ENCODE measurements at places on chromosomes 5 and 9.
A peak's percentile ranks its signal among the peaks of the same experiment; 100 is the strongest.

DNA sequence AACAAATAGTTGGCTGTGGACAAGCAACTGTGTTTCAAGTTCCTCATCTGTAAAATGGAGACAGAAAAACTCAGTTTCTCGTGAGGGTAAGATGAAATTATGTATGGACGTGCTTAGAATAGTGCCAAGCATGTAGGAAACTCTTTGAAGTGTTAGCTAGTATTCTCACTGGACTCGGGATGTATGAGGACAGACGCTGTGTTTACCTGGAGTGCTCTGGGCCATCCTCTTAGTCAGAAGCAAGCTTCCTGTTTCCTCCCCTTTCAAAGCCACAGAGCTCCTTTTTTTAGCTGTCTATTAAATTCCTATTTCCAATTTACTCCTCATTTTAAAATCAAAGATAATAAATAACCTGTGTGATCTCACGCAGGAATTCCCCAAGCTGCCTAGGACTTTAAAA is 23.8 kb upstream of the IQGAP2 start:
- no peak for DNase-seq

- no peak for DNase-seq
These were observed 391.2 kb upstream of the SGCD start for GRCh38 chr5:155935723-155936122.

GRCh38 chr5:176406436-176407052 is 9.8 kb downstream of the CLTB start:
- DNase-seq: no peak

- DNase-seq: no peak
These were observed 3.5 kb downstream of the ELAVL2 start for GRCh38 chr9:23822261-23823169.

DNA sequence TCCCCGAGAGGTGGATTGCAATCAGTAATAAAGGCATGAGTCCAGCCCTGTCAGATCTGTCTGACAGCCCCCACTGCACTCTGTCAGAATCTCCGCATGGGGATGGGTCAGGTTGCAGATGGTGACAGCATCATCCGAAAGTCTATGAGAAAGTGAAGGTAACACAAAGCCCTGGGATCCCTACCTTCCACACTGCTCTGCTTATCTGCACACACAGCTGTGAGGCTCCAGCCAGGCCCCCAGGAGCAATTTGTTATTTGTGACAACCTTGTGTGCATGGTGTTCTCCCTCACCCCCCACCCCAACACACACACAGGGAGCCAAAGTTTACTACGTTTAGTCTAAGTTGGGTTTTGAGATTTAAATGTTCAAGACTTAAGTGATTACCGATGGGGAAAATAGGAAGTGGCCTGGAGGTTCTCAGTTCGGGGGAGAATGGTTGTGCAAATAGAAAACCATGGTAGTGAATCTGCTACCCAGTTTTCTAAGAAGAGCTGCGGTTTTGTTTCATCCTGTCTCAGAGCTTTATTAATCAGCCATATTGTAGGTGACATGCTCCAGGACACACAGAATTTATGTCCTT is 92.7 kb downstream of the SV2C start:
- no peak for DNase-seq

DNA sequence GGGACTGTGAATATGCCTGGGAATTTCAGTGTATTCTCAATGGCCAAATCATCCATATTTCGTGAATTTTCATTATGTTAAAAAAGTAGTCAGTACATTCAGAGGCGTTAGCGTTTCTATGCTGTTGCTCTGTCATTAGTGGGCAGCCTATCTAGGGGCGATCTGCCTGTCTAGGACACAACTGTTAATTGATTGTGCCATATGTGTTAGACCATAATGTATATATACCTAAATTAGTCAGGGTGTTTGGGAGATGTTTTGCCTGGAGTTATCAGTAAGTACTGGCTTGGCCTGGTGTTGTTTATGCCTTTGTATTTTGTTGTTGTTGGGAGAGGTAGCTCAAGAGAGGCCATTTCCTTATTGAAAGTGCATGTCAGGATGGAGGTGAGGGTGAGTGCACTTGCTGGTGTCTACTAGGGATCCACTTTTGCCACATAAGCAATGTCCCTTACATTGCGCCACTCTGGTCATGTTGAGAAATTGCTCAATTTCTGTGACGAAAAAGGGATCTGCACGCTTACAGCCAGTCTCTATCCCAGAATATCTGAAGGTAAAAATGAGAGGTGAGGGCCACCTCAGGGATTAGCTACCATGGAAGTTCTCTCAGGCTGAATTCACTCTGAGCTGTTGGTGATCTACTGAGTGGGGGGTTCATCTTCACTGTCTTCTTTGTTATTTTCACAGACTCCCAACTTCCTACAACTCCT is 123.3 kb downstream of the ST8SIA4 start:
- DNase-seq: no peak

- DNase-seq: no peak
These were observed 190.5 kb downstream of the AOPEP start for GRCh38 chr9:94916956-94917355.

- no peak for DNase-seq
These were observed 46.4 kb upstream of the SLCO6A1 start for GRCh38 chr5:102545175-102545574.

- no peak for DNase-seq
These were observed 13.2 kb downstream of the GADD45G start for GRCh38 chr9:89617978-89618377.

DNA sequence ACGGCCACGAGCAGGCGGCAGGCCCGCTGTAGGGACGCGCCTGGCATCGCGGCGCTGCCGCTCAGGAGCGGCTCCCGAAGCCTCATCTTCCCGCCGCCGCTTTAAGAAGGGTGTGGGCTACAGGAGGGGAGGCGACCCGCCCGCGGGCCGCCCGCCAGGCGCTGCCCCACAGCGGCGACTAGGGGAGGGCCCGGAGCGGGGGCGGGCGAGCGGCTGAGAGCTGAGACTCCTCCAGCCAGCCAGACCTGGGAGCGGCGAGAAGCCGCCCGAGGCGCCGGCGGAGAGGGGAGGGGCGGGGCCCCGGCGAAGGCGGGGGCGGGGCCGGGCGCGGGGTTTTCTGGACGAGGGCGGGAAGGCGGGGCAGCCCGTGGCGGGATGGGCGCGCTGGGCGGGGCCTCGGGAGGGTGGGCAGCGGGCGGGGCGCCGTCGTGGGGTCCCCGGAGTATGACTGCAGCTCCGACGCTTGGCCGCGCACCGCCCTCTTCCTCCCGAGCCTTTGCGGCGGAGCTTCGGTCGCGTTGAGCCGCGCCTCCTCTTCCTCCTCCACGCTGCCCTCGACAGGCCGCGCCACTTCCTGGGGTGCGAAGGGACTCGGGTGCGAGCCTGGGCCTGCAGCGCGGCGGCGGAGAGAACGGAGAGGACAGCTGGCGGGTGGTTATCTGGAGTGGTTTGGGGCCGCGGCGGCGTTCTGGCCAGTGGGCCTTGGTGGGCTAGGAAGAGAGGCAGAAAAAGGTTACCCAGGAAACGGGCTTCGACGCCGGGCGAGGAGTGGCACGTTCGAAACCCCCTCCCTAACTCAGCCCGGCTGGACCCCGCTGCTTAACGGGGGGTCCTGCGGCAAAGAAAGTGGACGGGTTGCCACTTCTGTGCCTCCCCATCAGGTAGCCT is at the start of gene B4GALT1:
Gene B4GALT1 (minus strand): TSS at position 253 of the 888 bp plus-strand sequence. CDS start 167 bp downstream, at position 86.
- DNase-seq: peak; percentile 97

GRCh38 chr9:2377117-2377516 is 244.5 kb upstream of the VLDLR start:
- DNase-seq: no peak

DNA sequence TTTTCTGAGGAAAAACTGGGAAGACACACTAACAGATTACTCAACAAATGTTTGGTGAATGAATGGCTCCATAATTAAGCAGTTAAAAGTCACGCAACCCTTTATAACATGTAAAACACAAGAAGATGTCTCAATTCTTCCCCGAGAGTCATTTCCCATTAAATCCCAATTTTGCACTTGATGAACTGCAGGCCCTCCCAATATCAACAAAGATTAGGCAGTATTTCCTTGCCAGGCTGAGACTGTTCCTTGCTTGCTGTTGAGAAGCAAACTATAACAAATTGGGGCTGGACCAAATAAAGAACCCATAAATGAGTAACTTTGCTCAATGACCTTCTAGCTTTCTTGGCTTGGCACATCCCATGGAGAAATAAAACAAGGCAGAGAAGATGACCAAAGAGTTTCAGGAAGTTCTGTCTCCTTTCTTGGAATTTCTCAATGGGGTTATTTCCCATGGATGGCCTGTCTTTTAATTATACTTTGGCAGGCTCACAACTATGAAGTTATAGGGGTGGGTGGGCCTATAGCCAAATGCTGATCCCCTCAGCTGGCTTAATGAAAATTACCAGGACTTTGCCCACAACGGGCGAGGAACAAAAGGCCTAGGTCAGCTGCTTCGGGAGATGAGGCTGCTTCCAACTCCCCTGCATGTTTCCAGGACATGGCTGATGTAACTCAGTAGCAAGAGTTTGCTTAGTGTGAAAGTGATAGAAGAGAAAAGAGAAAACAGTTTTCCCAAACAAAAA is 243.1 kb upstream of the RFX3 start:
- no peak for DNase-seq

DNA sequence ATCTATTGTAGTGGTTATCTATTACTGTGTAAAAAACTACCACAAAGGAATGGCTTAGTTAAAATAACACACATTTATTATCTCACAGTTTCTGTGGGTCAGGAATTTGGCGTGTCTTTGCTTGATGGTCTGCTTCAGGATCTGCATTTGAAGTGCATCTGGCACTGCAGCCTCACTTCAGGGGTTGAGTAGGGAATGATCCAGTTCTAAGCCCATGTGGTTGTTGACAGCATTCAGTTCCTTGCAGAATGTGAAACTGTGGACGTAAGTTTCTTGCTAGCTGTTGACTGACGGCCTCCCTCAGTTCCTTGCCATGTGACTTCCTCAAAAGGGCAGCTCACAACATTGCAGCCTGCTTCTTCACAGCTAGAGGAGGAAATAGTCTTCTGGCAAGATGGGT is 2.1 kb upstream of the OGN start:
- DNase-seq: no peak

GRCh38 chr5:73957397-73958001 is 331.5 kb downstream of the ARHGEF28 start:
- no peak for DNase-seq

- DNase-seq: no peak
These were observed 116.1 kb downstream of the PDZD2 start for GRCh38 chr5:31754741-31755675.

GRCh38 chr9:112034216-112034611 is 137.6 kb downstream of the UGCG start:
- no peak for DNase-seq

DNA sequence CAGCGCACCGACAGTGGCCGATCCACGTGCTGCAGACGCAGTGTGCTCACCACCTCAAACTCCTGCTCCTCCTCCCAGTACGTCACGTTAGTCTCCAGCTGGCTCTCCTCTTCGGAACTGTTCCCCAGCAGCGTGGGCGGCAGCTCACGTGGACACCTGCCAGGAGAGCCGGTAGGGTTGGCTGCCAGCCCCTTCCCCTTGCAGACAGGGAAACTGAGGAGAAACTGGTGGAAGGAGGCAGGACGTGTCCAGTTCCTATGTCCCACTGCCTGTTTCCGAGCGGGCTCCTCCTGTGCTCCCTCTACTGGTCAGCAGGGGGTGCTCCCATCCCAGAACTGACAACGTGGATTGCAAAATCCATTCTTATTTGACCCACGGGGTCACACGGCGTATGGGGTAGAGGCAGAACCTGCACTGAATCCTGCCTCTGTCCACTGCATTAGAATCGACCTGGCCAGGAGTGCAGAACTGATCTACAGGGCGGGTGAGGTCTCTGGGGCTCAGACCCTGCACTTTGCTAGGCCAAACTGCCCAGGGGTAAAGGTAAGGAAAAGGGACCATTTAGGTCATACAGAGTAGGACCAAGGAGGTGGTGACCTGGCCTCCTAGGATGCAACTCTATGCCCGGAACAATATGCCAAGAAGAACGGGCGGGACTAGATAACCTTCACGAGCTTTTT is 25.7 kb downstream of the PDGFRB start:
- DNase-seq: peak; percentile 25

DNA sequence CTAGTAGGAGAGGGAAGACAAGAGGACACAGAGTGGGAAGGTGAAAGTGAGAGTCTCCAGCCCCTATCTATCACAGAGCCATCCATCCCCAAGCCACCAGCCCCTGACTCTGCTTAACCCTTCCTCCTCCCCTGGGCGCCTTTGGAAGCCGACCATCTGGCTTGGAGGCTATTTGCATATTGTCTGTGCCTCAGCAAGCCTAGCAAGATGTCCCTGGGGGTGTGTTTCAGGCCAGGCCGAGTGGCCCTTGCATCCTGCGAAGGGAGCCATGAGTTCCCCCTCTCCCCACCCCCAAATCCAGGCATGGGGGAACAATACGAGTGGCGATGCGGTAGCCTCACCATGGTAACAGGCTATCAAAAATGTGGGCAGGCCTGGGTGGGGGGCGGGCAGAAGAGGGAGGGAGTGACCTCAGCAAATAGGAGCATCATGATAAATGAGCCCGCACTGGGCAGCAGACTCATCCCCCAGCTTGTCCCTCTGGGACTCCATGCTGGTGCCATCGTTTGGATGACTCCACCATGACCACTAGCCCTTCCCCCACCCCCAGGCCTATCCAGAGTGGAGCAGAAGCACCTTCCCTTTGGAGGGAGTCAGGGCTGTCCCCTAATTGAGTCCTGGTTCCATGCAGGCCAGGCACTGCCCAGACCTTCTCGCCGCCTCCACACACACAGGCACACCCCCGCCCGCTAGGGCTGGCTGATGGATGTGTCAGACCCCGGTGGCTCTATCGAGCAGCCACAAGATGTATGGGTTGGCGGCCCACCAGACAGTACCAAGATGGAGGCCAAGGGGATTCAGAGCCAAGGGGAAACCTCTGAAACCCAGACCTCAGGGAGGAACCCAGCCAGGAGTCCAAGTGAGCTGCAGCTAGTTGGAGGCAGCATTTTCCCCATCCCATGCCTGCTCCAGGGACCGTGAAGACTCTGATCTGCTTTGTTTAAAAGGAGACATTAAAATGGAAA is 14.6 kb downstream of the URM1 start:
- no peak for DNase-seq

DNA sequence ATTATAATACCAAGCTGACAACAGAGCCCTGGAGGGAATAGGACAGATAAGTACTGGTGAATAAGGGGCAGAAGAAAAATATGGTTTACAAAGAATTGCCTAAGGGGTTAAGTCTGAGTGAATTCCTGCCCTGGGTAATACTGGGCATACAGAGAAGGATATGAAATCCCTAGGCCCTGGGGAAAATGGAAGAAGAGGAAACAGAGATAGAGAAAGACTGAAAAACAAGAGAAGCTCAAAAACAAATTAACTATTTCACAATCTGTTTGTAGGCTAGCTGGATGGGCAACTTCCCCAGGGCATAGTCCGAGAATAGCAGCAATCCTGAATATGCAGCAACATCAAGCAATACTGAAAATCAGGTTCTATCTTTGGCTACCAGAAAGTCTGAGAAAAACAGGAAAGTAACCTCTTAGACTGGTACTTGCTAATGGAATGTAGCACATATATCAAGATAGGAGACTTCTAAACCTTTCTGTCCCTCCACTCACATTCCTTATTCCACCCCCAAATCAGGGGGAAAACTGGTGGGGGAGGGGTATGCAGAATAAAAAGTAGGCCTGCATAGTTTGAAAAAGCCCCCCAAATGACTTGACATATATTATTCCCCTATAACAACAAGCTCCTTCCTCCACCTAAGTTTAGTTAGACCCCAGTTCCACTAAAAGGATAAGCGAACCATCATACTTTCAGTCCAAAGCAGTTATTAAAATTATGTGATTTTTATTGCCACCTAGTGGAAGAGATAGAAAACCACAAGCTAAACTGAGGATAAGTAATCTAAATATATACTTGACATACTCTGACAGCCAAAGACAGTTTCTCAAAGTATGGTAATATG is 20.6 kb downstream of the SLC38A9 start:
- DNase-seq: no peak

GRCh38 chr9:17318821-17319320 is 184.0 kb downstream of the CNTLN start:
- DNase-seq: no peak
